Parietal lobe (tissue), 2 donors: ENCODE measurements at places on chromosomes 7 and 10. TPM values are rescaled to one million over a fixed set of nuclear protein-coding genes. Genes with fewer than 3 reads are reported as not detected.

ANKRD2 gene
- total RNA-seq: not detected

PRF1 gene
- total RNA-seq: not detected

SPDYE9 gene
- not detected for total RNA-seq

SFRP4 gene
- 1.6 TPM for total RNA-seq

DRGX gene
- not detected for total RNA-seq

ANKRD61 gene
- not detected for total RNA-seq

UCMA gene
- total RNA-seq: not detected
